ENCODE measurements at places on chromosomes 11 and 22. TPM values are rescaled to one million over a fixed set of nuclear protein-coding genes. Genes with fewer than 3 reads are reported as not detected.

DNA sequence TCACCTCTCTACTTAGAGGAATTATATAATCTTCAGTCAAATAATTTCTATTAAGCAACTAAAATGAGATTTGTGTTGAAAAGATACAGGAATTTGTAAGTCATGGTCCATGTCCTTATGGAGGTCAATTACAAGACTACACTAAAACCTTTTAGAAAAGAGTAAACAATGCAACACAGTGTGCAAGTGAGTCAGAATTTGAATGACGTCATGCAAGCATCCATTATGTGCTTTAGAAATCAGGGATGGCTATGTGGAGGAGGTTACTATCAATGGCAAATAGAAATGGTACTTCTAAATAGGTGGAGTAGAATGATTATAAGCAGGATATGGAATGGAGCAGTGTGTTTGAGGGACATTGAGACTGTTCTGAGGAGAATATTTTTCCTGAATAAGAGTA, 16.6 kb downstream of the OR10D3 start:
- DNase-seq = no peak

GRCh38 chr11:91158891-91159537, 936.2 kb upstream of the CHORDC1 start:
- DNase-seq = no peak

GRCh38 chr11:29616611-29617010, 400.2 kb downstream of the KCNA4 start:
- no peak for DNase-seq

GRCh38 chr22:36668854-36669253, 34.7 kb downstream of the CACNG2 start:
- DNase-seq = no peak

DNA sequence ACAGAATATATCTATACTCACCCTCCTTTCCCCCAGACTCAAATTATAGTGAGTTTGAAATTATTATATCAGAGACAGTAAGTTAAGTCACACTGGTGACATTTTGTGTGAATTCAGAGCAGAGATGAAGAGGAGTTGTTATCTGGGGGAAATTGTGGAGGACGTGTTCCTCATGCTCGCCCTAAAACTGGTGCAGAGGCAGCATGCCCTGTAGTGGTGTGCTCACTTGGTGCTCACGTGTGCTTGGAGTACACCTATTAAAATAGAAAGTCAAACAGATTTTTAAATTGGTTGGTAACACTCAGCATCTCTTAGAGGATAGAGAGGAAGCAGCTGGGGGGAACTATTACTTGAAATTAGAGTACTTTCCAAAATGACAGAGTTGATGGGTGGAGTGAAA, 51.6 kb upstream of the ADSL start:
- DNase-seq = no peak

GRCh38 chr11:27392278-27393114, 29.5 kb upstream of the CCDC34 start:
- DNase-seq = no peak

DNA sequence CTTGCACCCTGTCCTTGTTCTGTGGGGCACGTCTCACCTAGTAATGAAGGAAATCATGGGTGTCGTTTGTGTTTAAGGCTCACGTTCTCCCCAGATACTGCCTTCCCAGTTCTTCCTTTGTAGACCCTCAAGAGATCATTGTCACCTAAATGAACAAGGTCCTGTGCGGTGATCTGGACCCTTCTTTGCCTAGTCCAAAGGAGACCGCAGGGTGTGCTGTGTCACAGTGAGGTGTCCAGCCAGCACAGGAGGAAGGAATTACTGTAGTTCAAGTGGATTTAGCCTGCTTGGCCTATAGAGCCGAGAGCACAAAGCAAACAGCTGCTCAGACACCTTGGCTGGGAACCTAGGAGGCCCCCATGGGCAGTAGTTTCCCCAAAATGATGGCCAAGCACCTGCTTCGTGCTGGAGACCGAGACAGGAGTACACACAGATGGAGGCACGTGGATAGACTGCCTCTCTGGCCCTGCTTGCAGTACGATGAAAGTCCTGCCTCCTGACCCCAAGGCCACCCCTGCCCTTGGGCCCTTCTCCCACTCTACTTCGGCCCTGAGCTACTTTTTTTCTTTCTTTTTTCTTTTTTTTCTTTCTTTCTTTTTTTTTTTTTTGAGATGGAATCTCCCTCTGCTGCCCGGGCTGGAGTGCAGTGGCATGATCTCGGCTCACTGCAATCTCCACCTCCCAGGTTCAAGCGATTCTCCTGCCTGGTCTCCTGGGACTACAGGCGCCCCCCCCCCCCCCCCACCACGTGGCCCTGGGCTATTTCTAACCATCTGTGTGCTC, 19.4 kb upstream of the PPFIA1 start:
- DNase-seq = no peak

Gene NXPE4
- not detected for total RNA-seq

Gene FGF19
- 0.28 TPM for total RNA-seq

Gene HEPN1
- total RNA-seq = not detected

Data from pancreas (tissue), 10 donors.